ENCODE measurements at places on chromosomes 2 and 18. TPM values are rescaled to one million over a fixed set of nuclear protein-coding genes. Genes with fewer than 3 reads are reported as not detected.

GRCh38 chr2:15780912-15781574 is 159.3 kb upstream of the MYCN start:
- H3K27ac ChIP-seq = no peak overlapping the region
- no peaks in the 10 kb centered on the region for H3K27me3 ChIP-seq
- H3K36me3 ChIP-seq = no peaks in the 10 kb centered on the region
- no peak for DNase-seq
- peaks cover 17% of the 10 kb centered on the region for H3K4me1 ChIP-seq

GRCh38 chr18:63700501-63700900 is 2.3 kb upstream of the SERPINB11 start:
- H3K4me1 ChIP-seq = no peaks in the 10 kb centered on the region
- no peaks in the 10 kb centered on the region for H3K36me3 ChIP-seq
- H3K27me3 ChIP-seq = no peaks in the 10 kb centered on the region
- no peak overlapping the region for H3K27ac ChIP-seq
- no peak overlapping the region for H3K4me3 ChIP-seq
- no peak for DNase-seq

GRCh38 chr18:58535340-58536201 is 93.3 kb downstream of the ALPK2 start:
- no peak for DNase-seq
- H3K27ac ChIP-seq = no peak overlapping the region
- no peaks in the 10 kb centered on the region for H3K36me3 ChIP-seq
- no peaks in the 10 kb centered on the region for H3K4me1 ChIP-seq
- H3K4me3 ChIP-seq = no peak overlapping the region

DNA sequence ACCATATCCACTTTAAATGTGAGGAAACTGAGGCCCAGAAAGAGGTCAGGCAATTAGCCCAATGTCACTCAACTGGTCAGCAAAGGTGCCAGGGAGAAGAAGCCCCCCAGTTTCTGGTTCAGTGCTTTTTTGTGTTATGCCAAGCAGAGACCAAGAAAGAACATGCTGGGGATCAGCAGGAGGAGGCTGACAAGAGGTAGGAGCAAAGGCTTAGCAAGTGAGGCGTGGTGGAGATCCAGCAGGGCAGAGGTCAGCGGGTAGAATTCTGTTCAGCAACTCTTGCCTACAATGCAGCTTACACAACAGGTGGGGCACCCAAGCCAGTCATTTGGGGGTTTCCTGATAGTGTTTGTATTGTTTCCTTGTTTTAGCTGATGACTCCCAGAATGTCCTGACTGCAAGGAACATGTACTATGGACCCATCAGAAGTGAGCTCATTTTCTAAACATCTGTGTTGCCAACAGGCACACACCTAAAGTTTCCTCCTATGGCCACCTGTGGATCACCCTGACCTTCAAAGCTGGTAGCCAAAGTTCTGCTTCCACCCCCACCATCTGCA is 28.2 kb downstream of the LPIN2 start:
- peaks cover 51% of the 10 kb centered on the region for H3K4me1 ChIP-seq
- no peak overlapping the region for H3K4me3 ChIP-seq
- H3K27ac ChIP-seq = peak overlapping the region; percentile 26
- no peaks in the 10 kb centered on the region for H3K27me3 ChIP-seq
- no peak for DNase-seq

DNA sequence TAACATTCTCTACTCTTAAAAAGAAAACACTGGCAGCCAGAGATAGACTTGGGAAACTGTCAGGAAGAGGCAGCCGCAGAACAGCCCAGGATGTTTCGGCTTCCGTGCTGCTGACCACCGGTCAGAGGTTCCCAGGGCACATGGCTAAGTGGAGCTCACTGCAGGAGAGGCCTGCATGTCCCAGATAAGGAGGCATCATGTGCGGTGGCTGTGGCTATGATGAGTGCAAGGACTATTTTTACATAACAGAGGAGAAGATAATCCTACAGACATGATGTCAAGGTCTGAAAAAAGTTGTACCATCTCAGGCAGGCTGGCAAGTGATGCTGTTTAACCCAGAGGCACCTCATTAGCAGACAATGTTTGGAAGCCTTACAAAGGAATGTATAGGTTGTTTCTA is 252.3 kb downstream of the CYRIA start:
- H3K36me3 ChIP-seq = no peaks in the 10 kb centered on the region
- DNase-seq = no peak
- no peak overlapping the region for H3K4me3 ChIP-seq

DNA sequence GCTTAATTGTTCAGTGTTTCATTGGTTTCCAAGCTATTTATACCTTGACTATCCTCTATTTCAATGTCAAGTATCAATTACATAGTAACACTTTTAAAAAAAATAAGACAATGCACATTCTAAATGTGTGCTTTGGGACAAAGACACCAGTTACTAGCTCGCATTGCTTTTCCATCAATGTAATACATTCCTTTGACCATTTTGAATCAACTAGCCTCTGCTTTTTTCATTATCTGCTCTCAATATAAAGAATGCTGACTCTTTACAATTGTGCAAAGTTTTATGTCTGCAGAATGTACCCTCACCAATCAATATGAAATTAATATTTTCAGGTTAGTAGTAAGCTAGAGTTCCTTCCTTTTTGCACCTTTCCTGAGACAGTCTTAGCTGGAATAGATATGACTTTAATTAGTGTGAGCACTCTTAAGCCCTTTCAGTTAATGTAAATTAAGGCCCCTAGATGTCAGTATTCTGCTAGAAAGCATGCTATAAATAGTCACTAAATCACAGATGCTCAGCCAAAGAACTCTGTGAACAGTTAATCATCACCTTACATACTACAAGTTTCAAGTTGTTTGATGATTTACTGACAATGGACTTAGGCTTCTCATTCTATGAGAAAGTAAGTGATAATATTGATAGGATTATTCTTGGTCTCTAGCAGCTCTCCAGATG is 413.6 kb downstream of the PTH2R start:
- no peak overlapping the region for H3K4me3 ChIP-seq
- H3K27ac ChIP-seq = no peak overlapping the region
- H3K27me3 ChIP-seq = no peaks in the 10 kb centered on the region
- no peaks in the 10 kb centered on the region for H3K4me1 ChIP-seq

GRCh38 chr2:100053087-100053885 is 89.1 kb downstream of the AFF3 start:
- H3K4me3 ChIP-seq = no peak overlapping the region
- H3K4me1 ChIP-seq = no peaks in the 10 kb centered on the region
- DNase-seq = no peak
- no peaks in the 10 kb centered on the region for H3K27me3 ChIP-seq
- no peak overlapping the region for H3K27ac ChIP-seq
- H3K36me3 ChIP-seq = no peaks in the 10 kb centered on the region

GRCh38 chr2:205358351-205358815 is 323.9 kb upstream of the NRP2 start:
- no peaks in the 10 kb centered on the region for H3K4me1 ChIP-seq
- no peaks in the 10 kb centered on the region for H3K27me3 ChIP-seq
- DNase-seq = no peak
- no peaks in the 10 kb centered on the region for H3K36me3 ChIP-seq
- H3K4me3 ChIP-seq = no peak overlapping the region

GRCh38 chr18:8812631-8813030 is 107.3 kb downstream of the MTCL1 start:
- DNase-seq = no peak
- H3K27me3 ChIP-seq = no peaks in the 10 kb centered on the region
- H3K4me1 ChIP-seq = no peaks in the 10 kb centered on the region
- H3K27ac ChIP-seq = no peak overlapping the region

DNA sequence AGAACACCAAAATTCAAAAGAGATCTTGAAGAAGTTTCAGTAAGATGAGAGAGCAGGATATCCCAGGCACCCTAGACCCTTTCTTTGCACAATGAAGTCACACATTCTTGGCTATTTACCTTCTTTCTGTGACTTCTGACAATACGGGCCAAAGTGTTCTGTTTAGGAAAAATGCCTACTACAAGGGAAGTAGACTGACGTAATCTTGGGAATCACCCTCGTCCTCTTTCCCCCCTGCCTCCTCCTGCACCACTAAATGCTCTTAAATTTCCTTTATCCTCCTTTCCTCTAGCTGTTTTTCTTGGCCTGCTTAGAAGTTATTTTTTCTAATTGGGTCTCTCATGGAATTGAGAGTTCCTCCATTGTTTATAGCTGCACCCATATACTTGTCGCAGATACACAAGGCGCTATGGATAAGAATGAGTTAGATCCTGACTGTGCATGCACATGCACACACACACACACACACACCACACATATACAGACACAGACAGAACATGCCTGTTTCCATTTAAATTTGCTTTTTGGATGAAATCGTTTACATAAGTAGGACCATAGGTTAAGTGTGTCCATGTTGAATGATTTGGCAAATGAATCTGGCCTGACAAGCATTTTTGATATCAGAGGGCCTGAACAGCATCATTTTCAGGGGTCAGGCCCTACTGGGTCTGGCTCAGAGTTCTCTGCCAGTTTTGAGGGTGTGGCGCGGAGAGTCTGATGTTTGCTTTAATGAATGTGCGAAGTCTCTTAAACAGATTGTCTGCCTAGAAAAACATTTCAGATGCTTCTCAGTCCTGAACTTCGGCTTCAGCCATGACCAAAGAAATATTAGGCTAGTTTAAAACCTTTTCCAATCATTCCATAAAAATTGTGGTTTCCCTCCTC is 131.9 kb upstream of the NT5C1B start:
- H3K4me3 ChIP-seq = no peak overlapping the region
- no peak for DNase-seq
- H3K27ac ChIP-seq = no peak overlapping the region
- no peaks in the 10 kb centered on the region for H3K27me3 ChIP-seq

DNA sequence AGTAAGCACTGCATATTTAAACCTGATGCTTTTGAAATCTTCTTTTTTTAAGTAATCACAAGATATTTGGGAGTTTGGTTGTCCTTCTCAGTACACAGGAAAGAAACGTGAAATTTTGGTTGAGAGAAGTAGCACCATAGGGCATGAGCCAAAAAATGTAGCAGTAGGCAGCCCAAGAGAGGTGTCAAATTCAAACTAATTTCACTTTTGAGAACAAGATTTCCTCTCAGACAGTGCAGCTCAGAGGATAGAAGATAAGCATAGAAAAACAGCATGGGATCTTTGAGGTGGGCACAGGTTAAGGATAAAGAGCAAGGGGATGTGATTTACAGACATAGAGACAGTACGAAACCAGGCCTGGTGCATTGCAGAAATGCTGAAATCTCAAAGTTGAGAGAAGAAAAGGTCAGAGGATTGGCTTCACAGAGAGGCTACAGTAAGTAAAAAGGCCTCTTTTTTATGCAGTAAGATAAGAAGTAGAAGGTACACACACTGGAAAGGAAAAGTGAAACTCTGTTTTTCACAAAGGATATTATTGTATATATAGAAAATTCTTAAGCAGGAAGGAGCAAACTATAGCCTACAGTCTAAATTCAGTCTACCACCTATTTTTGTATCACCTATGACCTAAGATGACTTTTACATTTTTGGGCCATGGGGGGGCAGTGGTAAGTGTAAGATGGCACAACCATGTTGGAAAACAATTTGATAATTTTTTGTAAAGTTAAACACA is 89.8 kb downstream of the PKP4 start:
- no peak overlapping the region for H3K4me3 ChIP-seq
- no peak for DNase-seq
- H3K36me3 ChIP-seq = no peaks in the 10 kb centered on the region
- no peak overlapping the region for H3K27ac ChIP-seq

DNA sequence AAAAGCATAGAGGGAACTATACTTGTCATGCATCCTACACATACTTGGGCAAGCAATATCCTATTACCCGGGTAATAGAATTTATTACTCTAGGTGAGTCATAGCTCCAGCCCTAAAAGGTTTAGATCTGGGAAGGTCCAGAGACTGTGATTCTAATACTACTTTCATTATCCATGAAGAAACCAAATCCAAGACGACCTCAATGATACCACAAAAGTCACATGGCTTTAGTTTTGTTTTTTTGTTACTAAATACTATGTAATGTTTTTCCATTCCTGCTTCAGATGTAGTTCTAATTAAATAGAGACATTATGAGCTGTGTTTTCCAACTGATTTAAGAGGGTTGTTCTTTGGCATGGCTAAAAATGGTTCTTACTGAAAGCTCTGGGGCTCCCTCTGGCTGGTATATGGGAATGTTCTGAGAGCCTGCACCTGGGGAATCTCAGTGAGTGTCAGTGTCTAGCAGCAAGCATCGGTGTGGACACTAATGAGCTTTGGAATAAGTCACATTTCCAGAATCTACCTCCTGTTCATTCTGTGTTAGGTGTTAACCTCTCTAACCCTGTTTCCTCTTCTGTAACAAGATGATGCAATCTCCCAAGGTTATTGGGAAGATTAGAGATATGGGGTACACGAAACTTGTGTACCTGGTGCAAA is 20.5 kb upstream of the IL1RL2 start:
- H3K4me1 ChIP-seq = peaks cover 15% of the 10 kb centered on the region
- peak; percentile 54 for DNase-seq
- H3K36me3 ChIP-seq = peaks cover 24% of the 10 kb centered on the region

GRCh38 chr2:213551526-213551925 is 267.3 kb downstream of the SPAG16 start:
- no peak overlapping the region for H3K27ac ChIP-seq
- H3K4me1 ChIP-seq = no peaks in the 10 kb centered on the region
- no peak overlapping the region for H3K4me3 ChIP-seq

GRCh38 chr2:128628206-128628605 is 309.5 kb upstream of the HS6ST1 start:
- DNase-seq = no peak
- no peak overlapping the region for H3K4me3 ChIP-seq
- no peaks in the 10 kb centered on the region for H3K36me3 ChIP-seq
- no peaks in the 10 kb centered on the region for H3K4me1 ChIP-seq
- H3K27me3 ChIP-seq = no peaks in the 10 kb centered on the region
- no peak overlapping the region for H3K27ac ChIP-seq

GRCh38 chr18:48929941-48930713 is 20.6 kb downstream of the SMAD7 start:
- DNase-seq = no peak
- peaks cover 97% of the 10 kb centered on the region for H3K4me1 ChIP-seq
- no peak overlapping the region for H3K4me3 ChIP-seq

DNA sequence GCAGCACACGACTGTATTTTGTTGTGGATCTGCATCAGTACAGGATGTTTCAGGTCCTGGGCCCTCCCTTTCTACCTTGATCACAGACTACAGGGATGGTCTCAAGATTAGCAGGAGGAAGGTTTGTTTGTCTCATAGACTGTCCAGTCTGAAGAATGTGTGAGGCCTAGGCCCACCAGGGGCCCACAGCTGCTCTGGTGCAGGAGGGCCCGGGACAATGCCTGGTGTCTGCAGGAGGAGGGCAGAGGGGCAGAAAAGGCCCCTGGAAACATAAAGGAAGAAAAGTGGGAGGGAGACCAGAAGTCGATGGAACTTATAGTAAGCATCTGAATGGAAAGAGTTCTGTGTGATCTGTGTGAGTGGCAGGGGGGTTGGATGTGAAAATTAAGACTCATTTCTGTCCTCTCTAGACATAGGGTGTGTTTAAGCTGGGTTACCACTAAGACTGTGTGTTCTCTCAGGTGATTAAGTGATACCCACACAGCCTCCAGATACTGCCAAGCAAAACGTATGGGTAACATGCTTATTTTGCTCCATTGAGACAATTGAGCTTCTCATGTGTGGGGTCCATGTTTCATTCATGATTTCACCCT is 33.4 kb upstream of the LPIN2 start:
- no peak overlapping the region for H3K27ac ChIP-seq
- H3K36me3 ChIP-seq = no peaks in the 10 kb centered on the region
- no peaks in the 10 kb centered on the region for H3K4me1 ChIP-seq

MTLN gene
- 66.4 TPM for total RNA-seq

BOK gene
- 22.2 TPM for total RNA-seq

FZD7 gene
- 10.7 TPM for total RNA-seq

FSIP2 gene
- 2.6 TPM for total RNA-seq

MRO gene
- total RNA-seq = 3.9 TPM

KCNK3 gene
- 5.6 TPM for total RNA-seq

IL1RN gene
- total RNA-seq = not detected

DSC3 gene
- 0.15 TPM for total RNA-seq

MYOM1 gene
- total RNA-seq = 3.1 TPM

FAM110C gene
- total RNA-seq = 23.8 TPM
